ENCODE measurements at places on chromosomes 4 and X.
A peak's percentile ranks its signal among the peaks of the same experiment; 100 is the strongest.

DNA sequence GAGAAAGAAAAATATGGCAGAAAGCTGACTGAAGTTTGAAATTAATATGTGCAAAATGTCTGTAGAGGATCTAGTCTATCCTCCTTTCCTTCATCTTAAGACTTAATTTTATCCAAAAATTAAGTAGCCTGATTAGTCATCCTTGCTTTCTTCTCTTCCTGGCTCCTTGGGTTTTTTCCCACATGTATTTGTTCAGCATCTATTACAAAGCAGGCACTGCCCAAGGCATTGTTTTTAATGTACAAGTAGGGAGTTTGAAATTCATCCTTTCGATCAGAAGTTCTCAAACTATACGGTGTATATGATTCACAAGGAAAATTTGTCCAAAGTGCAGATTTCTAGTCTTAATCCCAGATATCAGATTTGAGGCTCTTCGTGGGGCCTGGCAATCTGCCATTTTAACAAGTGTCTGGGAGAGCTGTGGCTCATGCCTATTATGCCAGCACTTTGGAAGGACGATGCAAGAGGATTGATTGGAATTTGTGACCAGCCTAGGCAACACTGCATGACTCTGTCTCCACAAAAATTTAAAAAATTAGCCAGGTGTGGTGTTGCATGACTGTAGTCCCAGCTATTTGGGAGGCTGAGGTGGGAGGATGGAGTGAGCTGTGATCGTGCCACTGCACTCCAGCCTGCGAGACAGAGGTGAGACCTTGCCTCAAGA, 19.4 kb upstream of the YTHDC1 start:
- DNase-seq: peak; percentile 67

DNA sequence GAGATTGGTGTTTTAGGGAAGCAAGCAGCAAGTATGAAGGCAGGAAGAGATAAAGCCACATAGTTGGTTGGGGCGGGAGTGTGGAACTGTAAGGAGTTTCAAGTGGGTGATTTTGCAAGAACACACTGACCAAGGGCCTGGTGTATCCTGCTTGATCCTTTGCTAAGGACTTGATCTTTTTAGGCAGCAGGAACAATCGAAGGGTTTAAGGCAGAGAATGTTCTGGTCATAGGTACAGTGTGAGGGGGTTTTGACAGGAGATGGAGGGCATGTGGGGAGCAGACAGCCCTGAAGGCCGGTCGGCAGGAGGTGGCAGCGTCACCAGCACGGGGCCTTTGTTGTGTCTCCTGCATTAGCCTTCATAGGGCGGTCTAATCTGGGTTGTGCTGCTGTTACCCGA, 54.7 kb downstream of the FAM193A start:
- DNase-seq: no peak

DNA sequence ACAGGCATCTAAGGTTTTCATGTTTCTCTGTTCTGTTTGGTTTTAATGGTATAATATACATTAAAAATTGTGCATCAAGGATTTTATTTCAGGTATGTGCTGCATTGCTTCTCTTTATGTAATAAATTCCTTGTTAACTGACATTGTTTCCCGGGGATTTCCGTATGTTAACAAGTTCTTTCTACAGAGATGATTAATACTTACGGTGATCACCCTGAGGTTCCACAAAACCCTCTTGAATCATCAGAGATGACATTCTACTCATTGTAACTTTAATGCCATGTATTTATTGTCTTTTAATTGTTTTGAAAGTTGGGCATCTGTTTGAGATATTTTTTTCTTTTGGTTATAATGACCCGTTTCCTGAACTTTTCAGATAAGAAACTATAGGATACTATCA, 37.5 kb downstream of the ARHGAP10 start:
- DNase-seq: peak; percentile 45

GRCh38 chrX:117325706-117326105, 790.9 kb downstream of the KLHL13 start:
- no peak for DNase-seq

GRCh38 chrX:107849747-107850421, 24.2 kb downstream of the MID2 start:
- no peak for DNase-seq

DNA sequence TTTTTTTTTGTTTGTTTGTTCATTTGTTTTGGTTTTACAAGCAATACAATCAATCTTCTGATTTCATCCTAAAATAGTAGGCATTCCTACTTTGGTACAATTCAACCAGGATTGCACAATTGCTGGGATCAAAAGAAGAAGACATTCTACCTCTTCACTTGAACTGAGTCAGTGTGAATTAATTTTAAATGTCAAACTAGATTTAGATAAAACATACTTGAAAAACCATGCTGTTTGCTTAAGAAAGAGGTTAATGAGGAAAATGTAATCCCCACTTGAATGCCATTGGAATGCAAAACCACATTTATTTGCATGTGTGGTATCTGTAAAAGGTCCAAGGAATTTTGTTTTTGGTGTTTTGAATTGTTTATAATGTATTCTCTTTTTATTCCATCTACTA, 40.5 kb downstream of the HAND2 start:
- DNase-seq: no peak

- no peak for DNase-seq
Observed at GRCh38 chrX:119017077-119017476, 42.7 kb downstream of the LONRF3 start.

DNA sequence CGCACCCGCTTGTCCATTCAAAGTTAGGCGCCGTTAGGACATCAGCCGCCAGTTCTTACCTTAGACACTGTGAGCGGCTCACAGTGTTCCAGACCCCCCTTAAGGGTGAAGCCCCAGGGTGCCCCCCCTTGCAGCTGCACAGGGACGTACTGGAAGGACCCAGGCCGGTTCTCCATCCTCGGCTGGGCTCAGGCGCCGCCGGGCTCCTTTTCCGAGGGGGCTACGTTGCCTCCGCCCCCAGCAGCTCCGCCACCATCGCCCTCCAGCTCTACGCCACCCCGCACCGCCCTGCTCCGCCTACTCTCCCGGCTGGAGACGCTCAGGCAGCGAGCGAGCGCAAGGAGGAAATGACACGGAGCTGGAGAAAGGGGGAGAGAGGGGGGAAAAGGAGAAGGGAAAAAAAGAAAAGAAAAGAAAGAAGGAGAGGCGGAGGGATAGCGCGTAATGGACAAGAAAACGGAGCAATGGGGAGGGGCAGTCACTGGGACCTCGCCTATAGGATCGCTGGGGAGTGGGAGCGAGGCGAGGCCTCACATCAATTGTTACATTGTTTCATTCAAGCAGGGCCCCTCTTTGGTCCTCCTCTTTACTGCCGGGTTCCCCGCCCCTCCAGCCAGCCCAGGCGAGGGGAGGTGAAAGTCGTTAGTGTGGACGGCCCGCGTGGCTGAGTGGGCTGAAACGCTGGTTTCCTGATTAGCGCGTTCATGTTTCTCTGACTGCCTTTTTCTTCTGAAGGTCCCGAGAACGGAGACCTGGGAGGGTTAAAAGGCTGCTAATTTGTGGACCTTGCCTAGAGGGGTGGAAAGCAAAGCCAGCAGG, at the start of gene SHROOM4:
TSS of gene SHROOM4 (minus strand) at position 352 of the 819 bp plus-strand sequence. CDS start at position 176, 176 bp downstream.
- DNase-seq: no peak

DNA sequence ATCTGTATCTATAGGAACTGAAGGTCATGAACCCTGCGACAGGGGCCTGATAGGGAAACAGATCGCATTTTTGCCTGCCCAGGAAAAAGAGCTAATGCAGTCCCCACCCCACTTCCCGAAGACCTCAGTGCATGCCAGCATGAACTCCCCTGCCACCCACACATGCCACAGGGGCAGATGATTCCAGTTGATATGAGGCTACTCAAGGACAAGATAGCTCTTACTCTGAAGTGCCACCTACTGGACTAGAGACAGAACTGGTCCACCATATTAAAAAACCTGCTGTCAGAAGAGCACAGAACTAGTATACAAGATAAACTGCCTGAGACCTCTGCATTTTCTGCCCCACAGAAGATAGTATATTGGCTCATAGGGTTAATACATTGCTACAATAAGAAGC, 68.0 kb downstream of the YIPF7 start:
- no peak for DNase-seq

DNA sequence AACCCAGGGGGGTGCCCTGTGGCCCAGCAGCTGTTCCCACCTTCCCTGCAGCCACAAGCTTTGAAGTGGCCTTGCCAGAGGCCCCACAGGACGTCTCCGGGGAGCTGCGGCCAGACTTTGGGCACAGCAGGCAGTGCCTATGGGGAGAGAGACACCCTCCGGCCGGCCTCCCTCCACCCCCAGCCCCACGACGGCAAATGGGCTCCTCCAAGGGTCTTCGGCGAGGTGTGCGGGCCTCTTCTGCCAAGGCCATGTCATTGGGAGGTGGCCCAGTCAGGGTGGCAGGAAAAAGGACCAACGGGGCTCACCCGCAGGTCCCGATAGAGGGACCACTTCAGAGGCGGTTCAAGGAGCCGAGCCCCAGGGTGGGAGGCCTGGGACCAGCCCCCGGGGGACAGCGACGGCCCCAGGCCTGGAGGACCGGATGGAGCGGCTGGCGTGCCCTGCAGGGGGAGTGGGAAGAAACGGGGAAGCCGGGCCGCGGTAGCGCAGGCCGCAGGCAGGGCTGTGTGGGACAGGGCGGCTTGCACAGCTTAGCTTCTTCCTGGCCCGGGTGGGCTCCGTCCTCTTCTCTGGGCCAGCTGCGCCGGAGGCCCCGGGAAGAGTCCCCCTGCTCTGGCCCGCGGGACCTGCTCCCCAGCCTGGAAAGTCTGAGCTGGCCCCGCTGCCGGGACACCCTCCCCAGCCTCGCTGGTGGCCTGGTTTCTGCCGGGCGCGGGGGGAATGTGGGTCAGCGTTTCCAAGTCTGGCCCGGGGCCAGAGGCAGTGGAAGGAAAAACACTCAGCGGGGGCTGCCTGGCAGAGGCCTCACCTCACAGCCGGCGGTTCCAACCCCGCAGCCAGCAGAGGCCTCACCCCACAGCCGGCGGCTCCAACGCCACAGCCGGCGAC, 21.9 kb upstream of the SPON2 start:
- DNase-seq: no peak

- DNase-seq: peak; percentile 18
Observed at GRCh38 chr4:137861682-137862081, 329.4 kb upstream of the PCDH18 start.

- peak; percentile 58 for DNase-seq
Observed at GRCh38 chr4:1410491-1411325, 4.5 kb upstream of the NKX1-1 start.

GRCh38 chr4:127832585-127832984, 48.1 kb upstream of the PLK4 start:
- no peak for DNase-seq

DNA sequence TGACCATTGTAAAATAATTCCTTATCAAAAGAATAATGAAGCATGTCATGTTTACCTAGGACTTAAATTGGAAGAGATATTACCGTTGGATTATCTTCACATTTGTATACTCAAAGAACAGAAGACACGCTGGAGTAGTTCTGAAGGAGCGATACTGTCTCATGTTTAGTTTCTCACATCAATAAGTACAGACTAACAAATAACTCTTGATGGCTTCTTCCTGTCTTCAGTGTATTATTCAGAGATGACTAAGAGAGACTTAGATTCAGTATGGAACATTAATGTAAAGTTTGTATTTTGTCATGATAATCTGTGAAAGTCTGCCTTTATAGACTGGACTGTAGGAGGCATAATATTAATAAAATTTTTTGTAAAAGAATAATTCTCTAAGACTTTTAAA, 72.7 kb downstream of the SPRY1 start:
- DNase-seq: no peak

- DNase-seq: no peak
Observed at GRCh38 chr4:144342949-144343760, 202.6 kb upstream of the GYPA start.

- no peak for DNase-seq
Observed at GRCh38 chrX:37076983-37077382, 68.8 kb downstream of the FAM47C start.

- DNase-seq: no peak
Observed at GRCh38 chr4:115515366-115515765, 401.9 kb upstream of the NDST4 start.

DNA sequence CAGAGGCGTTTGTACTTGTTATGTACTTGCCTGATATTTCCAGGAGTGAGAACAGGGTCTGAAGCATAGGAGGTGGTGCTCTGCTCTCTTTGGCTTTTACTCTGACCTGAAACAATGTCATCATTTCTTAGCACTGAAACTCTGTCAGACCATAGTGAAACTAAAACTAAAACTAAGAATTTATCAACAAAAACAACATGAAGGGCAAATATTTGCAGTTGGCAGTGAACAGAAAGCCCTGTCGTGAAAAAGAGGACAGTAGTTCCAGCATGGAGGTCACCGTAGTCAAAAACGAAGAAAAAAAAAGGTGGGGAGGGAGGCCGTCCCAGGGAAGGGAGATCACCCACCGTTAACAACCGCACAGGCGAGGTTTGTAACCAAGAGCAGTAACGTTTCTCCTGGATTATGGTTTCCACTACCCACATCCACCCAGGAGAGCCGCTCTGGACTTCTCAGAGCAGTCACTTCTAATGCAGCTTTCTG, 97.5 kb downstream of the ANK2 start:
- DNase-seq: no peak

- DNase-seq: no peak
Observed at GRCh38 chr4:35884714-35885480, 359.4 kb downstream of the ARAP2 start.

DNA sequence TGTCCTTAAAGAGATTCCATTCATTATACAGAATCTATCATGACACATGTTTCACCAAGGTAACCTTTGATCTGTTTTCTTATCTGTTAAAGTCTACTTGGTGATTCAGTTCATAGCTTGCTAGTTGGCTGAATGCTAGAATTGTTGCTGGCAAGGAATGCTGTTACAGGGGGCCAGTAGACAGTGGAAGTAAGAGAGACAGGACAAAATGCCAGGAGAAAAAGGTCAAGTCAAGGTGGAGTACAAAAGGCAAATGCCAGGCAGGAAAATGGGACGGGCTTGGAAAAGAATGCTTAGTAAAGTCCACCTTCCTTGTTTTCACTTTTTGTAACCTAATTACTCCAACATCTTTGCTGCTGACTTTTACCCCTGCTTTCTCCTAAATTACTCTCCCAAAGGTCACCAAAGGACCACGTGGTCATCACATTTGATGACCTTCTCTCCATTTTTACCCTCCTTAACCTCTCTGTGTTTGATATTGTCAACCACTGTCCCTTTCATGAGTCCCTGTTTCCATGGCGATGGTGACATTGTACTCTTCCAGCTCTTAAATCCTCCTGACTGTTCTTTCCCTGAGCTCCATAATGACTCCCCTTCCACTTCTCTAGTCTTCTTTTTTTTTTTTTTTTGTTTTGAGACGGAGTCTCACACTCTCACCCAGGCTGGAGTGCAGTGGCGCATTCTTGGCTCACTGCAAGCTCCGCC, 24.5 kb upstream of the TAPT1 start:
- no peak for DNase-seq

Measured in RWPE1 (cell line).